Dorsolateral prefrontal cortex (tissue), 122 donors: ENCODE measurements at places on chromosomes 13 and 19. TPM values are rescaled to one million over a fixed set of nuclear protein-coding genes. Genes with fewer than 3 reads are reported as not detected.

The SERPINE3 gene
- 0.20 TPM for total RNA-seq

The SHISA7 gene
- total RNA-seq, result 32.4 TPM

The CLC gene
- total RNA-seq, result not detected

GRCh38 chr19:38904581-38905539 is 5.1 kb downstream of the NFKBIB start:
- DNase-seq, result no peak

- DNase-seq, result no peak
Measured at GRCh38 chr13:113151745-113152690, 6.4 kb upstream of the PROZ start.

DNA sequence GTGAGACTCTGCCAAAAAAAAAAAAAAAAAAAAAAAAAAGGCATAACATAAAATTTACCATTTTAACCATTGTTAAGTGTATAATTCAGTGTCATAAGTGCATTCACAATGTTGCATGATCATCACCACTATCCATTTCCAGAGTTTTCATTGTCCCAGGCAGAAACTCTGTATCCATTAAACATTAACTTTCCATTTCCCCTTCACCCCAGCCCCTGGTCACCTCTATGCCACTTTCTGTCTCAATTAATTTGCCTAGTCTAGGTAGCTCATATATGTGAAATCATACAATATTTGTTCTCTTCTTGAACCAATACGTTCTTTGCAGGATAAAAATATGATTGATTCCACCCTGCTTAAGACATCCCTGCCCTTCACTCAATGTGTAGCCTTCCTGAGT is 31.0 kb upstream of the VWA8 start:
- DNase-seq, result no peak

- DNase-seq, result no peak
Measured at GRCh38 chr19:39677961-39678889, 22.5 kb downstream of the LGALS16 start.

- no peak for DNase-seq
Measured at GRCh38 chr13:103730407-103730806, 664.2 kb upstream of the SLC10A2 start.

GRCh38 chr19:9934132-9934950 is 2.0 kb downstream of the OLFM2 start:
- peak; percentile 52 for DNase-seq

DNA sequence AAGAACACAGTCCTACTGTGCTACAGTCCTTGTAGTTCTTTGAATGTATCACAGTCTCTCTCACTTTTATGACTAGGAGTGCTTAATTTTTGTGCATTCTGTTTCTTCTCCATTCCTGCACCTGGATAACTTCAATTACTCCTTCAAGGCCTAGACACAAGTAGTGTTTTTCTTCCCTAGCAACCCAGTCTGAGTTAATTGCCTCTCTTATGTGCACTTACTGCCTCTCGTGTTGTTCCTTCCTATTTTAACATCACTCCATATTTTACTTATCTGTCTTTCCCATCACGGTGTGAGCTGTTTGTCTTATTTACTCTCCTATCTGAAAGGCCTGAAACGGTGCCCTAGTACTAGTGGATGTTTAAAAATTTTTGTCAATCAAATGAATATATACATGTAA is 101.5 kb downstream of the HS6ST3 start:
- no peak for DNase-seq

GRCh38 chr13:47549219-47549752 is 451.8 kb downstream of the SUCLA2 start:
- no peak for DNase-seq

DNA sequence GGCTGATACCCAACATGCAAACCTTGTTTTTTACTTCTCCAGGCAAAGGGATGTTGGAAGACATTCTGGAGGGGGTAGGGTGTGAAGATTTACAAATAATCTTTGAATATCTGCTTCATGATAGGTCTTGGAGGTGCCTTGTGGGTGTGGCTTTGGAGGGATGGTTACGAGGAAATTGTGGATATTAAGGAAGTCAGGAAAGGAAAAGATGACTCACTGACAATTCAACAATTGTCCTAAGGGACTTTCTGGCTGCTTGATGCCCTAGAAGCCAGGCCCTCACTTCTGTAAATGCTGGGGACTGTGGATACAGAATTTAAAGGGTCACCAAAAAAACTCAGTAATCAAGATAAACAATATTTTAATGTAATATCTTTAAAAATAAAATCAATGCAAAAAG is 37.4 kb upstream of the ZNF527 start:
- no peak for DNase-seq

DNA sequence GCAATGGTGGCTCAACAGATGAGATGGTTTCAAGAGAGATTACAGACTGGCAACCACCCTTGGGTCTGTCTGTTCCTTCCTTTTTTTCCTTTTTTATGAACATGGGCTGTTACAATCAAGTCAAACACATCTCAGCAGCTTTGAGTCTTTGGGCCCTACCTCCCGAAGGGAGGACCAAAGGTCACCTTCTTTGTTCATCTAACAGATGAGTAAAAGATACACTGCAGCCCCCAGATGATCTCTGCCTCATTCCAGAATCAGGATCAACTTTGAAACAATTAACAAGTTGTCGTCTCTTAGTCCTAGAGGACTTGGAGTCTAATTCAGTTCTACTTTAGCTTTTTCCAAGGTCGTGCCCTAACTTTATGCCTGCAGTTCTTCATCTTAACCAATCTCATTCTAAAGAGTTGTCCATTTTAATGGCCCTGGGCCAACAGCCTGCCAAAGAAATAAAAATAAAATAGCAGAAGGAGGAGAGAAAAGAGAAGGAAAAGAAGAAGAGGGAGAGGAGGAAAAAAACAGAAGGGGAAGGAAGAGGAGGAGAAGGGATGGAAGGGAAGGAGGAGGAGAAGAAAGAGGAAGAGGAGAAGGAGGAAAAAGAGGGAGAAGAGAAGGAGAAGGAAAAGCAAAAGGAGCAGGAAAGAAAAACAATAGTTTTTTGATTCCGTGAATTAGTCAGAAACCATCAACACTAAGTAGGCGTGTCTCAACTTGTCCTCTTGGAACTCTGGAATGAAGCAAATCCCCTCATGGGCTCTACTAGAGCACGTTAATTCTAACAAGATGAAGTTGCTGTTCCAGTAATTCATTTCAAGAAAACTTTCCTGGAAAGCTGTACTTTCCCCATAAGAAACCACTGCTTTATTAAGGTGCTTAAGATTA is 281.2 kb downstream of the FOXO1 start:
- no peak for DNase-seq
